ENCODE measurements at places on chromosomes 13 and 19.

DNA sequence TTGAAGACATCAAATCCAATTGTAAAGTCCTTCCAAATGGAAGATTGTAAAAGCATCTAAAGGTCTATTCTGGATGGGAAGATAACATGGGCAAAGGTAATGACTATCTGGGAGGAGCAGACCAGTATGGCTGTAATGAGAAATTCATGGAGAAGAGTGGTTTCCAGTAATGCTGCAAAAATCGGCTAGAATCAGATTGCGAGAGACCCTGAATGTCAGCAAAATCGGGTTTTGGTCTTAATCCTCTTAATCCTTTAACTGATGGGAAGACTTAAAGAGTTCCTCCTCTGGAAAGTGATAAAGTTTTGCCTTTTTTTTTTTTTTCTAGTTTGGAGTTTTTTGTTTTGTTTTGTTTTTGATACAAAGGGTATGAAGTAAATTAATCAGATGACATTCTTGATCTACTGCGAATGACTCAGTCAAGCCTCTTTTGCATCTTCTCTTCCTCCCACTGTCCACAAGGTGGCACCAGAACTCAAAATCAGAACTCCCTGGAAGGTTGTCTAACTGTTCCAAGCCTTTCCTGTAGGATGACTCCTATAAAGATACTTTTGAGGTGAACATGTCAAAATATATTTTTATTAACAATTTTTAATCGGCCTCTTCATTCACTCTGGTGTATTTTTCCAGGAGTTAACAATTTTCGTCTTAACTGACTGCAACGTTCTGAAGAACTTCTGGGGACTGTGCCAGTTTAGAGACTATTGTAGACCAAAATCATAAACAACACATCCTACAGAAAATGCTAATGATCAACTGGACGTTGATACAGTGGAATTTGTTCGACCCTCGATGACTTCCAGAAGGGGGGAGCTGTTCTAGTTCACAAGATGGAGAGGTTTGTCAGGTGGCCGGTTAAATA lies 213.3 kb upstream of the MIR17HG start:
- DNase-seq: no peak

DNA sequence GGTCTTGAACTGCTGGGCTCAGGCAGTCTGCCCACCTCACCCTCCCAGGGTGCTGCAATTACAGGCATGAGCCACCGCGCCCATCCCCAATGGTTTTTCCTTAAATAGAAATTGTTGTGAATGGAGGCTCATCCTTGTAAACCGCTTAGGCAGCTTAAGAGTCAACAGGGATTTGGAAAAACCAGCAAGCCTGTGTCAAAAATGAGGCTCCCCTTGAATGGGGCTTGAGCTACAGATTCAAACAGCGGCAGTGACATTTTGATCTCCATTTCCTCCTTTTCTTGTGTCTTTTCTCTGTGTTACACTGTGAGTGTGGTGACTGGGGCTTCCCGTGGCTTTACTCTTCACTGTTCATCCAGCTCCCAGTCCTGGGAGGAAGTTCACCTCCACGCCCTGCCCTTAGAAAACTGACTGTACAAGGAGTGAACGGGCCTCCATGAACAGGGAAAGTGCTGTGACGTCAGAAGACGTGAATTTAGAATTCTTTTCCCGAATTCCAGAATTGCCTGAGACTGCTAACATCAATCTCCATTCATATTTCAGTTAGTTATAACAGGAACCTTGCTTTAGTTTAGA lies 15.3 kb upstream of the RAB8A start:
- DNase-seq: no peak

DNA sequence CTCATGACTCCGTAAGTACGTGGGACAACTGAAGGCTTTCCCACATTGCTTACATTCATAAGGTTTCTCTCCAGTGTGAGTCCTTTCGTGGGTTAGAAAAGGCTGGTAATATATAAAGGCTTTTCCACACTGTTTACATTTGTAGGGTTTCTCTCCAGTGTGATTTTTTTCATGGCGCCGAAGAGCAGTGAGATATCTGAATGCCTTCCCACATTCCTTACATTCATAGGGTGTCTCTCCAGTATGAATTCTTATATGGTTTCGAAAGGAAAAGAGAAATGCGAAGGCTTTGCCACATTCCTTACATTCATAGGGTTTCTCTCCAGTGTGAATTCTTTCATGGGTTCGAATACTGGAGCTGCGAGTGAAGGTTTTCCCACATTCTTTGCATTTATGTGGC lies 29.5 kb downstream of the ZNF490 start:
- DNase-seq: no peak

GRCh38 chr19:46976845-46977320 lies 42.8 kb upstream of the NPAS1 start:
- no peak for DNase-seq

DNA sequence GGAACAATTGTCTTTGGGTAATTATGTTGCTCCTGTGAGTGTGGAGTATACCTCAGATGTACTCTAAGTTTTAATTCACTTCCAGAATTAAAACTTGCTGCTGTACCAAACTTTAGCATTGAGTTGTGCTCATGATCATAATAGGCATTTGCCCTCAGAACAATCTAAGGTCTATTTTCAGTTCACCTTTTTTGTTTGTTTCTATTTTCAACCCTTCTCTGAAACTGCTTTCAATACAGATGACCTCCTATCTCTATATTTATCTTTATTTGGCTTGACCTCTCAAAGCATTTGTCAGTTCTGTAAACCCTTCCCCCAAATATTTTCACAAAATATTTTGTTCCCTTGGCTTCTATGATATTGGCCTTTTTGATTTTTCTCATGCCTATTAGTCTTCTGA lies 873.0 kb downstream of the OLFM4 start:
- no peak for DNase-seq

DNA sequence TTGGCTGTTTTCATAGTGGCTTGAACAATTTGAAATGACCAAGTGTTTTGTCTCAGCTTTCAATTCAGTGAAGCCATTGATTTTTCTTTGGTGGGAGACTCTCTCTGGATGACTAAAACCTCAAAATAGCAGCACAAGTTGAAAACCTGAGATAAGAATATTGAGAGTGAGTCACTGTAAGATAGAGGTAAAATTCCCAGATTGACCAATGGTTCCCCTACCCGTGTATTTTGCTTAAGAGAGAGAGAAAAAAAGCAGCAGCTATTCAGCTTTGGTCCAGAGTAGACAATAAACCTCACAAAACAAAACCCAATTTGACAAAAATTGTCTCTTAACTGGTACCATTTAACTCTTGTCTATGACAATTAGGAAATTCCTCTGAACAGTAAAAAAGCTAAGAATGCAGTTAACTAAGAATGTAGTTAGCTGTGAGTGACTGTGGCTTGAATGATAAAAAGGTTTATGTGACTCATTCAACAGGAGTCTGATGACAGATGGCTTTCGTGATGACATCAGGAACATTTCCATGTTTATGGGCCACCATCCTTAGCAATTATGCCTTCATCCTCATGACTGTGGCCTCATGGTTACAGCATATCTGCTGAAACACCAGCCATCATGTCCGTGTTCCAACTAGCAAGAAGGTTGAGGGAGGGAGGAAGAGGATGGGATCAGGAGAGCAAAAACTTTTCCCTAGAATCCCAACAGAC lies 356.9 kb downstream of the NDFIP2 start:
- DNase-seq: no peak

DNA sequence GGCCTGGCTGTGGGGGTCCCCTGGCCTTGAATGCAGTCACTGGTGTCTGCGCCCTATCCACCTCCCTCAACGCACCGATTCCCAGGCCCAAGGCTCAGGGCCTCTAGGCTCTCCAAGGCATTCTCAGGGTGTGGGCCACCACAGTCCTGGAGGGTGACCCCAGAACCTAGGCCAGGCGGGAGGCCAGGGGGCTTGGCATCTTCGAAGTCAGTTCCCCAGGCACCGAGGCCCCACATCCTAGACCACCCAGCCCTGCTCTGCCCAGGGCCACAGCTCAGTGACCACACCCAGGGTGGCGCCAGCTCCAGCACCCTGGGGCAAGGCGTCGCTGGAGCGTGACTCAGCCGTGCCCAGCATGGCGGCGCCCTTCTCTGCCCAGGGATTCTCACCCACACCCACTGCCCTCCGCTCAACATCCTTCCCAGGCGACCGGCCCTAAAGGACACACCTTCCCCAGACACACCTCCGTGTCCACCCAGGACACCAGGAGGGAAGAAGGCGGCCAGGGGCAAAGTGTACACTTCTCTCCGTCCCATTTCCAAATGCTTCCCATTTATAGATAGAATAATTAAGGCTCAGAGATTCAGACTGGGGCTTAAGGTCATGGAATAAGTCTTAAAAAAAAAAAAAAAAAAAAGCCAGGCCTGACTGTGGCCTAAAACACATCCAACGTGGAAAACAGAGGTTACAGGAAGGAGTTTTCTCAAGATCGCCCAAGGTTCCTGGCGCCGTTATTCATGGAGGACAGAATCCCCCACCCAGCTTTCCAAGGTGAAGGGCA lies 36.4 kb upstream of the NANOS3 start:
- no peak for DNase-seq

- no peak for DNase-seq
These were observed 411 bp upstream of the KLK15 start for GRCh38 chr19:50833802-50834167.

All from T-helper 2 cell (primary cell).